ENCODE measurements at places on chromosomes 11 and 22.

DNA sequence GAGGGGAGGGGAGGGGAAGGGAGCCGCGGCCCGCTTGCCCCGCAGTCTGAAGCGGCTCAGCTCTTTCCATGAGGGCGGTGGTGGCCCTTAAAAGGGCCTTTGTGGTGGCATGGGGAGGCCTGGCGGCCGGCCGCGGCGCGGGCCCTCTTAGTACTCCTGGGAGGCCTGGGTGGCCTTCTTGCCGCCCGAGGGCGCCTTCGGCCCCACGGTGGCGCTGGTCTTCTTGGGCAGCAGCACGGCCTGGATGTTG, 6.9 kb downstream of the DPAGT1 start:
- peak; percentile 26 for DNase-seq

- DNase-seq, result peak; percentile 98
Observed at GRCh38 chr11:67354075-67355022, 1.0 kb upstream of the POLD4 start.

GRCh38 chr11:65479184-65480145, 19.4 kb upstream of the MALAT1 start:
- DNase-seq, result peak; percentile 86

GRCh38 chr11:114141863-114142580, 82.5 kb downstream of the ZBTB16 start:
- DNase-seq, result no peak

- DNase-seq, result no peak
Observed at GRCh38 chr11:30210357-30210756, 20.5 kb upstream of the FSHB start.

DNA sequence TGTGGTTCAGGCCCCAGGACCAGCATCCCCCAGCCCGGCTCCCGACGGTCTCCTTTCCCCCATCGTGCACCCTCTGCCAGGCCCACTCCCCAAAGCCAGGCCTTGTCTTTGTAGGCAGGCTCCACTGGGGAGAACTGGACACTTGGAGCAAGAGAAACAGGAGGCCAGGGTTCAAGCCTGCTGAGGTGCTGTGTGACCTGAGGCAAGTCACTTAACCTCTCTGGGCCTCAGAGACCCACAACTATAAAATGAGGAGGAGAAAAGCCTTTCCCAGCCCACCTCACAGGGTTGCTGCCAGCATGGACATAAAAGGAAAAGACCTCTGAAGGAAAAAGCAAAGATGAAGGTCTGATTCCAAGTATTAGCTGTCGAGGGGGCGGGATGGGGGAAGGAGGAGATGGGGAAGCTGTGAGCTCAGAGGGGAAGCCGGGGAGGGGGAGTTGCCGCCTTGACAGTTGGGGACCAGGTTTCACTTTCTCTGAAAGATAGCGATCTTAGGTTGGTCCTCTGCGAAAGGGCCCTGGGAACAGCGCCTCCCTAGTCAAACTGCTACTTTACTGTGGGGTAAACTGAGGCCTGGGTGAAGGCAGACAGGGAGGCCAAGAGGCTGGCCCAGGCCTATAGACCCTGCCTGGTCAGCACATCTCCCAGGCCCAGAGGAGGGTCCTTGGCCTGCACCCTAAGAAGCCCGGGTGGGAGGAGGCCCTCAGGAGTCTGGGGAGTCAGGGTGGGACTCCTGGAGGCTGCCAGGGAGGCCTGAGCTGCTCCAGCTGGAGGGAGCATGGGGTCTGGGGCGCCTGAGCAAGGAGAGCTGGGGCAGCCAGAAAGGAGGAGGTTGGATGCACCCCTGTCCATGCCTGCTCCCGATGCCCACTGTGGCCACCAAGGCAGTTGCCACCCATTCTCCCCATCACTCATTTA, 991 bp upstream of the OSM start:
- no peak for DNase-seq

- no peak for DNase-seq
Observed at GRCh38 chr11:84420271-84420670, 1134.1 kb upstream of the CCDC90B start.

- DNase-seq, result no peak
Observed at GRCh38 chr11:69804769-69805508, 14.3 kb downstream of the FGF3 start.

DNA sequence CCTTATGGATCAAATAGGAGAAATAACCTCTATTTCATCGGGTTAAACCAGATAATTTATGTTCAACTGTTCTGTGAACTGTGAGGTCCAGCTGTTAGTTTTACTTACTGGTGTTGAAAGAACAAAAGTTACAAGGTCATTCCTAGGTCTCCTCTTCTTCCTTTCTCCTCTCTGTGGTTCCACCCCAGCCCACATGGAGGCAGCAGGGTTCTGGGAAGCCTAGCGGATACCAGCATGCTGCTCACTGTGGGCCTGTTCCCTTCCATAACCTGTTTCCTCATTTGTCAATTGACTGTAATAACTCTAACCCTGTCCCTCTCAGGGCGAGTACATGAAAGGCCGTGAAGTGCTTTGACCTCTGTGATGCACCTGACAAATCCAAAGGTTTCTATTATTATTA, 27.8 kb downstream of the RELT start:
- DNase-seq, result peak; percentile 48

DNA sequence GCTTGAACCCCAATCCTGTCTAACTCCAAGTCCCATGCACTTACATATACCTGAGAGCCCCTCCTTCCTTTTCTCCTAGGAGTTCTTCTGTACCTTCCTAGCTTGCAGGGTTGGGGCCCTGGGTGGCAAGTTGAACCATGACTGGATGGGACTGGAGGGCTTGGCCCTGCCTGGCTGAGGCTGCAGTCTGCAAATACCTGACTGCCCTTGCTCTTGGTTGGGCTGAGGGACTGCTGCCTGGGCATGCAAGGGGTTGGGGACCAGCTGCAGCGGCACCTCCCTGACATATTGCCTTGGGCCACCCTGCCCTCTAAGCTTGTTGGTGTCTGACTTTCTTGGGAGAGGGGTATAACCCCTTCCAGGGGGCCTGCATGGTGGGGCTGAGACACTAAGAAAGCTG, 9.8 kb upstream of the SLC39A13 start:
- DNase-seq, result no peak

DNA sequence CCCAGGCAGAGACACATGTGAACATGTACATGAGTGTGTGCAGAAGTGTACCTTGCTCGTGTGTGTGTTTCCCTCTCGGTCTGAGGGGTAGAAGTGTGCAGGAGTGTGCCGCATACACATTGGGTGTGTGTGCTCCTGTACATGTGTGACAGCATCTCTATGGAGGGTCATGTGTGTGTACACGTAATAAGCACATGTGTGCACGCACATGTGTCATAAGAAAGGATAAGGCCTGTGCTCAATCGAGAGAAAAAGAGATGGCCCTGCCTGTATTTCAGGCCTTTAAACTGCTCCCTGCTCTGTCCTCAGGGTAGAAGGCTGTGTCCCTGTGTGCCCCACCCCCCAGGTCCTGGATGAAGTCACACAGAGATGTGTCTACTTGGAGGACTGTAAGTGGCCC, 61.8 kb downstream of the OTOG start:
- DNase-seq, result no peak

DNA sequence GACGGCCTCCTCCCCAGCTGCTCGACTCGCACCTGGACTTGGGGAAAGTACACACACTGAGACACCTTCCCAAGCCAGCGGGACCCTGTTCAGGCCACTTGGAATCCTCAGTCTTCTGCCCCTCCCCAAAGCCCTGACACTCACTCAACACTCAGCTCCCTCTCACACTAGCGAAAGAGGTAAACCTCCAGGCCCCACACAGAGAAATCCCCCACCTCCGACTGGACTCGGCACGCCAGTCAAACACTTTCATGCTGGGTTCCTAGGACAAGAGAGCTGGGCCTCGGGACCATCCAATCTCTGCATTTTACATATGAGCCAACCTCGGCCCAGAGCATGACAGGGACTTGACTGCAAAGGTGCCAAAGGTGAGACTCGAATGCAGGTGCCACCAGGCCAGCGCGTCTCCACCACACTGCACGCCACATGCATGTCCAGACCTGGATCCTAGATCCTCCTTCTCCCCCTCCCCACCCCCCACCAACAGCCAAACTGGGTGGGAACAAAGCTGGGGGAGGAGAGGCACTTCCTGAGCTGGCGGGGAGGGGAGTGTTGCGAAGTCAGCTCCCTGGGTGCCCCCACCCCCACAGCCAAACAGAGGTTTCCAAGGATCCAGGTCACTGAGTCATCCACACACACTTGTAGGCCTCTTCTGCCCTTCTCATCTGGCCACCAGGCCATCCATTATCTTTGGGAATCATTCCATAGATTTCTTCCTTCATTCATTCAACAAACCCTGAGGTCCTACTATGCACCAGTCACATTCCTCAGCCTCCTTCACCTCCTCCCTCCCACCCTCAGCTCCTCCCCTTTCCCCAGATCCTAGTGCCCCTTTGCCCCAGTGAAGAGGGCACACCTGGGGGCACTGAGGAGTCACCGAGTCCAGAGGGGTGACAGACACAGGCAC, 10.7 kb upstream of the CD5 start:
- peak; percentile 6 for DNase-seq

DNA sequence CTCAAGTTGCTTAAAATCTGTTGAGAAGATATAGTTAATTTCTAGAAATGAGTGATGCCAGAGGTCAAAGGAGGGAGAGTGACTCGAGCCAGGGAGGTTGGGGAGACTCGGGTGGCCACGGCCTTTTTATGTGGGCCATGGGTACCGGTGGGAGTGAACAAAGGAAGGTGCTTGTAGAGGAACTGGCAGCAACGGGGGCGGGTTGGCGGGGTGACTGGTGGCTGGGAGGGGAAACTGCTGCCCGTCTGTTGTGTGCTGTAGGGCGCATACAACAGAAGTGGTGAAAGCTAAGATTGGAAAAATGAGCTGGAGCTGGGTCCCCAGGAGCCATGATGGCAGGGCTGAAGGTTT, 5.4 kb downstream of the DAGLA start:
- DNase-seq, result no peak

DNA sequence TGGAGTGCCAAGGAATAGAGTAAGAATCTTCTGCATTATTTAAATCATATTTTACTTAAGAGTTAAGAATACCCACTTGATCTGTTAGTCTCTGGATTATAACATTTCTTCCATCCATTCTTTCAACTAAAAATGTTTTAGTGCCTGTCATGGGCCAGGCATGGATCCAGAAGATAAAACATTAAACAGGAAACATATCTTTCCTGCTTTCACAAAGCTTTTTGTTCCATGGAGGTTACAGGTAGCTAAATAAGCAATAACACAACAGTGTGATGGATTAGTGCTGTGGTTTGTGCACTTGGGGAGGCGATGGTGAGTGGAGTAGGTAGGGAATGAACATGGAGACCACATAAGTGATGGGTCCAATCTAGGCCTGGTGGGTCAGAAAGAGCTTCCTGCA, 258.5 kb downstream of the DDX10 start:
- DNase-seq, result no peak

DNA sequence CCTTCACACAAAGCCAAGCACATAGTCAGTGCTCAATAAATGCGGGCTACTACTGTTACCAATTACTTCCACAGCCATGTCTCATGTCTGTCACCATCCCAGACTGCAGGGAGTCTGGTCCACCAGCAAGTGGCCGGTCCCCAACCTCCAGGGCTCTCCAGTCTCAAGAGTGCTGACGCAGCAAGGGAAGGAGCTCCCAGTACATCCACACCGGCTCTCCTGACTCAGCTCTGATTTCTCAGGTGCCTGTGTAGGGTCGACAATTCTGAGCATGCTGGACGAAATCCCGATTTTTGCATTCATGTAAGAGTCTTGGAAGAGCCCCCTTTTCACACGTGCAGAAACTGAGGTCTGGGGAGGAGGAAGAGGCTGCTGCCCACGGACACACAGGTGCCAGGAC, 10.3 kb upstream of the NEFH start:
- no peak for DNase-seq

DNA sequence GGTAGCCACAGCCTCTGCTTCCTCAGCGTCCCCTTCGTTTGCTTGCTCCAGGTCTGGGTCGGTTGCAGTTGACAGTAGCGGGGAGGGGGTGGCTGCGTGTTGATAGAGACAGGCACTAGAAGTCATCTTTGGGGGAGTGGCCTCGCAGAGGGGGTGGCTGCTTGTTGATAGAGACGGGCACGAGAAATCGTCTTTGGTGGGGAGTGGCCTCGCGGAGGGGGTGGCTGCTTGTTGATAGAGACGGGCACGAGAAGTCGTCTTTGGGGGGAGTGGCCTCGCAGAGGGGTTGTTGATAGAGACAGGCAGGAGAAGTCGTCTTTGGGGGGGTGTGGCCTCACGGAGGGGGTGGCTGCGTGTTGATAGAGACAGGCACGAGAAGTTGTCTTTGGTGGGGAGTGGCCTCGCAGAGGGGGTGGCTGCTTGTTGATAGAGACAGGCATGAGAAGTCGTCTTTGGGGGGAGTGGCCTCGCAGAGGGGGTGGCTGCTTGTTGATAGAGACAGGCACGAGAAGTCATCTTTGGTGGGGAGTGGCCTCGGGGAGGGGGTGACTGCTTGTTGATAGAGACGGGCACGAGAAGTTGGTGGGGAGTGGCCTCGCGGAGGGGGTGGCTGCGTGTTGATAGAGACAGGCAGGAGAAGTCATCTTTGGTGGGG, 328.3 kb downstream of the TBC1D22A start:
- no peak for DNase-seq

DNA sequence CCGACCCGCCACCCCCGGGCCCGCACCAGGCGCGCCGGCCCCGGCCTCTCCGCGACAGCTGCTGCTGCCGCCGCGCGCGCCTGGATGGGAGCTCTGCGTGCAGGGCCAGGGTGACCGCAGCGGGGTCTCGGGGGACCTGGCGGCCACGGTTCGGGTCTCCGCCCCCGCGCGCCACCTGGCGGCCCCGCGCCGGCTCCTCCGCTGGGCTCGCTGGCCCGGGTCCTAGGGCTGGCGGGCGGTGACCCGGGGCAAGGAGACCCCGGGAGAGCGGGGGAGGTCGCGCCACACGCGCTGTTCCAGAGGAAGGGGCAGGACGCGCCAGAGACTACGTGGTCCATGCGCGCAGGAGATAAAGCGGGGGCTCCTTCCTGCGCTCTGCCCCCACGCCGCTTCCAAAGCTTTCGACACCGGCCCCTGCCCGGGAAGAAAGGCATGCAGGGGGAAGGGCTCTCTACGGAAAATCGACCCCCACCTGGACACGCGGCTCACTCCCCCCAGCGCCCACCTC, 562 bp downstream of the SHANK2 start:
- DNase-seq, result no peak

DNA sequence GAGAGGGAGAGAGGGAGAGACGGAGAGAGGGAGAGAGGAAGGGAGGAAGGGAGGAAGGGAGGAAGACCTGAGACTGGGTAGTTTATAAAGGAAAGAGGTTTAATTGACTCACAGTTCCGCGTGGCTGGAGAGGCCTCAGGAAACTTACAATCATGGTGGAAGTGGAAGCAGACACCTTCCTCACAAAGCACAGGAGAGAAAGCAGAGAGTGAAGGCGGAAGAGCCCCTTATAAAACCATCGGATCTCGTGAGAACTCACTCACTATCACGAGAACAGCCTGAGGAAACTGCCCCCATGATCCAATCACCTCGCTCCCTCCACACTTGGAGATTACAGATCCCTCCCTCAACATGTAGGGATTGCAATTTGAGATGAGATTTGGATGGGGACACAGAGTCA, 12.2 kb upstream of the CARS1 start:
- DNase-seq, result no peak

- peak; percentile 70 for DNase-seq
Observed at GRCh38 chr11:57277845-57278720, 41.0 kb upstream of the APLNR start.

DNA sequence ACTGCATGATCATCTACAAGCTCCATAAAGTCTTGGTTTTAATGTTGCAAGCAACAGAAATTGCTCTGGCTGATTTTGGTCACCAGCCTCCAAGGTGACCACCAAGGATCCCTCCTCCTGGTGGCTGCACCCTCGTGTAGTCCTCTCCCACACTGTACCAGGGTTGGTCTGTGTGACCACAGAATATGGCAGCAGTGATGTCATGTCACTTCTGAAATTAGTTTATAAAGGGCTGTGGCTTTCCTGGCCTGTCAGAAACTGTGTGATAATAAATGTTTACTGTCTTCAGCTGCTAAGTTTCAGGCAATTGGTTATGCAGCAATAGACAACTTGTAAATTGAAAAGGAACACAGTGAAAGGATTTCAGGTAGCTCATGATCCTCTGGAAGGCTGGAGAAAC, 5.3 kb upstream of the PRDM11 start:
- no peak for DNase-seq
